ENCODE measurements at places on chromosomes 2 and 18.

DNA sequence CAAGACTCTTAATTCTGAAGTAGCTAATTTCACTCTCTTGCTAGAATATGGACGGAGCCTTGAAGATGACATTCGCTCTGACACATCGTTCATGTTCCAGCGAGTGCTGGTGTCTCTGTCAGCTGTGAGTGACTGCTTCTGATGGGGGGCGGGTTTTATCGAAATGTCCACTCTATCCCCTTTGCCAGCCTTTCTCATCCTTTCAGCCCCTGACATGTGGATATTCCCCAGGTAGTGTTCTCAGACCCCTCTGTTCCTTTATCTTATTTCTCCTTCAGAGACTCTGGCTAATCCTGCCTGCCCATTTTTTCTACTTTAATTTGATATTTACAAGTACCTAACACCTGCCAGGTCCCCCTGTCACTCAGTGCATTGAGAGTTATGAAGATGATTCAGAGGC, 18.9 kb upstream of the GMCL1 start:
- DNase-seq, result no peak

- peak; percentile 95 for DNase-seq
These were observed at the start of gene TMSB10 for GRCh38 chr2:84905181-84906107. TMSB10 (plus strand) TSS chr2:84905656.

DNA sequence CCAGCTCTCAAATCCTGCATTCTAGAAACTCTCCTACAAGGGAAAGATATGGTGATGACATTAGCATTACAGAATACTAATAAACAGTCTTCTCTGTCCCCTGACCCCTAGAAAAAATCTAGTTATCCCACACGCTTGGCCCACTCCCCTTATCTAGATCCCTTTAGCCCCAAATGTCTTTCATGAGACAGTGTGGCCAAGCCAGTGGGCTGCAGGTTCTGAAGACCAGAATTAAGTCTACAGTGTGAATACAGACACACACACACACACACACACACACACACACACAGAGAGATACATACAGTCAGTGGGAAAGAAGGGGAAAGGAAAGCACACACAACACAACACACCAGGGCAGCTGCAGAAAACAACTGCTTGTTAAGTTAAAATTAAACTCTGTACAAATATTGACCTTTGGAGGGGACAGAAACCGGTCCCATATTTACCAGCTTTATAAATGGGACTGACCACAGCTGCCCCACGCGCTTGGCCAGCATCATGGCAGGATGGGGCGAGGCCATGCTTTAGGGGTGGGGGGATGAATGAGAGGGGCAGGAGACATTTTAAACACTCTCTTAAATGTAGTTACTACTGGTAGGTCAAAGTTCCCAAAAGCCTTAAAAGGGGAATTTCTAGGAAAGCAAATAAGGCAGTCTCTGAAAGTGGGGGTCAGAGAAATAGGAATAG, 49.1 kb downstream of the NHEJ1 start:
- no peak for DNase-seq

GRCh38 chr2:54570925-54571694, 115.0 kb downstream of the SPTBN1 start:
- DNase-seq, result peak; percentile 78

- DNase-seq, result no peak
These were observed 59.1 kb upstream of the SLC14A2 start for GRCh38 chr18:45556222-45556621.

DNA sequence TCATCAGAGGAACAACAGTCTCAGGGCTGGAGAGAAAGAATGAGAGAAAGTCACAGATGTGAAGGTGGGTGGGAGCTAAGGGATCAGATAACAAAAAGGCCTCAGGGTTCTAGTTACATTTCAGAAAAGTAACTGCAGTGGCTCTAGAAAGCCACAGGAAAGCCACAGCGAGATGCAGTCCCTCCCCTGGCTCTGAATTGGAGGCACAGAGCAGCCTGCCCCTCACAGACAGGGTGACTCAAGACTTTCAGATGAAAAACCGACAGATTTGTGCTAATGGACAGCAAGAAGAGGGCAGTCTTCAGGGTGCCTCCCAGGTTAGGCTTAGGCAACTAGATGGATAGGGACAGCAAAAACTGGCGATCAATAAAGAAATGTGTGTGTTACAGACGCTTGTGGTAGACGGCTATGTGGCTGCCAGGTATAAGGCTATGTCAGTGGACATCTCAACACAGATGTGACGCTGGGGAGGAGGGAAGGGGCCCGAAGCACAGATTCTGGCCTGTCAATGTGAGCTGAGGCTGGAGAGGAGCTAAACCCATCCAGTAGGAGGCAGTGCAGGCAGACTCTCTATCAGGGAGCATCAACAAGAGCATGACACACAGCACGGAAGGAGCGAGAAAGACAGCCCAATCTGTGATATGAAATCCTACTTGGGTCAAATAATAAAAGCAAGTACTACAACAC, 26.2 kb downstream of the UNC50 start:
- peak; percentile 79 for DNase-seq

DNA sequence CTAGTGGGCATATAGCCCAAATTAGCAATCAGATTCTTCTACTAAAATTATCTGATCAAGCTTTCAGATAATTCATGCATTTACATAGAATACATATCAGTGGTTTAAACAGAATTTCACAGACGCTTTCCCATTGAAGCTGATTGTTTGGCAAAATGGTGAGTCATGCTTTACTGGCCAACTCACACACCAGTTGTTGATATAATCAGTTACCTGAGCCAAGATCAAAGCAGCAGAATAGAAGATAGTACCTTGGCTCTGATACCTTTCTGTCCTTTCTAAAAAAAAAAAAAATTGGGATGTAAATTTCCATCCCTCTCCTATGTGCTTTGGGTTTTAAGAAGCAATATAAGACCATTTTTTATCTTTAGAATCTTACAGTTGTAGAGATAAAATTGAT, 178.0 kb downstream of the MCFD2 start:
- DNase-seq, result no peak

- peak; percentile 72 for DNase-seq
These were observed 13.7 kb upstream of the TET3 start for GRCh38 chr2:73970850-73971471.

DNA sequence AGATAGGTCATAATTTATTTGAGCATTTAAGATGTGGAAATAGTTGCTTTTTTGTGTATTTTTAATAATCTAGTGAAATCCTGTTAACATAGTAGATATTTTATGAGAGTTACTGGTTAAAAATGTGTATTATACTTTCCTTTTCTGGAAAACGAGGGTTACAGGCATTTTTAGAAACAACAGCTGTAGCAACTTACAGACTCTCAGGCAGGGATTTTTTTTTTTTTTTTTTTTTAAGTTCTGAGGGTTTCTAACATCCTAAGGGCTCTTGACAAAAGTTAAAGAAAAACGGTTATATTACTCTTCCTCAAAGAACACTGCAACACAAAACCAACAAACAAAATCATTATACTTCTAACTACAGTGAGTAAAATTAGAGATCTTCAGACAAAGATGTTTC, 205.9 kb downstream of the ACKR3 start:
- no peak for DNase-seq

DNA sequence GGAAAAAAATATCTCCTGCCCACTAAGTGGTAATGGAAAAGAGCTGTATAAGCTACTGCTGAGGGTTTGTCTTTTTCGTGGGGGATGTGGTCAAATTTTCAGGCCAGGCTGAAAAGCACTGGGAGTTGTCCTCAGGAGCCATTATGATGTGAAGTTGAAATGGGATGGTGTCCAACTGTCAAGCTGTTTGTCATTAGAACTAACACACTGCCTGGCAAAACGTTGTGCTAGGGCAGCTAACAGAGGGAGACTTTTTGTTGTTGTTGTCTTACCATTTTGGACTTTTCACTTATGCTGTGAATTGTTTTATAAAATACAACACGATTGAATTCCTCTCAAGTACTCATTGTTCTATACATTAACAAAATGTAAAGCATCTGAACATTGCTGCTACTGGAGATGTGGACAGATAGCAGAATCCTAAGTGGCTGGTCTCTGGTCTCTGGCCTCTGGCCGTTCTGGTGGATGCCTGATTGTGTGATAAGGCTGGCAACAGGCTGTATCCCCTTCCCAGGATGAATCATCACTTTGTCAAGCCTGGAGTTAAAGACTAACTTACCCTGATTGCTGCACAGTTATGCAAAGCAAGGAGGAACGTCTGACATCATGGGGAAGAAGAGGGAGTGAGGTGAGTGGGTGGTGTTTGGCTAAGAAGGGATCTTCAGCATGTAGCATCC, 2.3 kb downstream of the MYO1B start:
- DNase-seq, result no peak

DNA sequence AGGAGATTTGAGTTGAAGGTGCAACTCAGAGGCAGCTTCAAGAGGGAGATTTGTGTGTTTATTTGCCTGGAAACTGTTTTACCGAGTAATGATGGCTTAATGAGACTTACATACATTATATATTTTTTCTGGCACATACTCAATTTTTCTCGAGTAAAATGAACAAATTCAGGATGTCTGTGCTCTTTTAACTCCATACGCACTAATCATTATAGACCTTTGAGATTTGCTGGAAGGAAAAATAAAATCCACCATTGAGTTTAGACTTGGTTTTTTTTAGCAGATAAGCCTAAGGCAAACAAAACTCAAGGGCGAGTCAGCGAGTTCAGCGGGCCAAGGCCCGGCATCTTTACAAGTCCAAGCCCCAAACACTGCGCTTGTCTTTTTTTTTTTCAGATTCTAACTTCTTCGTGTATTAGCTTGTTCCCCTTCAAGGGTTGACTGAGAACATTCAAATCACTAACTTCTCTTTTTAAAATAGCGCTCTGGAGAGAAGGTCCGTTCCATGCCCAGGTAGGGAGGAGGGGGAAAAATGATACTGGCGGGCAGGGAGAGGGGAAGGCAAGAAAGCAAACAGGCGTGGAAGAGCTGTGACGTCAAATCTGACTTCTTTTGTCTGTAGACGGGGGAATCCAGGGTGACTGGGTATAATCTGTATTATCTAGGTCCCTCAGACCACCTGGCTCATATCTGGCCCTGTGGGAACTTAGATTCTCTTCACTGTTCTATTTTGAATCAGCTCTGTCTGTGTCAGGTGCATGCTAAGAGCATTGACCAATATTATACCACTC, 72.7 kb upstream of the MAP3K20 start:
- no peak for DNase-seq

- peak; percentile 82 for DNase-seq
These were observed 115.1 kb downstream of the EML6 start for GRCh38 chr2:54838585-54839035.

DNA sequence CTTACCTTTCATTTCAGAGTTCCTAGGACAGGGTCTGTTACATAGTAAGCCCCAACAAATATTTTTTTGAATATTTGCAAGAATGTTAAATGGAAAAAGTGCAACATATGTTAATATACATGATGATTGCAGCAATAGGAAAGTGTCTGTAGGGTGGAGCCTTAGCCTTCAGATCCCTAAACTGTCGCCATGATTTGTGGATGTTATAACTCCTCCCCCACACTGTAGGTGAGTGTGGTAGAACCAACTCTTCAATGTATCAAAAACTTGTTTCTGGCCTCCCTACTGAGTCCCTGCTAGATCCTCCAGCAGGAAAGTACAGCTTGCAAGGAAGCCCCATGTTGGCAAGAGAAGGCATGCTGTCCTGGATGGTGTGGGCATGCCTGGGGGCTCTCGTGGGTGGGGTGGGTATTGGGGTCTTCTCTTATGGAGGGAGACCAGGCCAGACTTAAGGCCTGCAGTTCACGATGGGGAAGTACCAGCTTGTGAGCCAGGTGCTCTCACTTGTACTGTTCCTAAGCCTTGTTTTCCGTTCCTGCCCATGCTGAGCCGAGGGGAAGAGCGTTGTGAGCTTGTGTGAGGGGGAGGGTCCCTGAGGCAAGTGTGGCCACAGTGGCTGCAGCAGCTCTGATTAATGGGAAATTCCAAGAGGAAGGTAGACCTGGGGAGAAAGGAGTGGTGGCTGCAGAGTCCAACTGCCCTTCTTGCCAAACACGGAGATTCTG, 11.4 kb downstream of the FHOD3 start:
- DNase-seq, result no peak

GRCh38 chr2:54492335-54492734, 36.2 kb downstream of the SPTBN1 start:
- DNase-seq, result no peak

GRCh38 chr2:106886916-106887758, 1.2 kb upstream of the ST6GAL2 start:
- no peak for DNase-seq

- no peak for DNase-seq
These were observed 6.3 kb upstream of the SPP2 start for GRCh38 chr2:234044157-234044556.

- DNase-seq, result no peak
These were observed 80.4 kb upstream of the RND3 start for GRCh38 chr2:150567771-150568301.

GRCh38 chr2:1891971-1892486, 147.7 kb upstream of the PXDN start:
- DNase-seq, result no peak

DNA sequence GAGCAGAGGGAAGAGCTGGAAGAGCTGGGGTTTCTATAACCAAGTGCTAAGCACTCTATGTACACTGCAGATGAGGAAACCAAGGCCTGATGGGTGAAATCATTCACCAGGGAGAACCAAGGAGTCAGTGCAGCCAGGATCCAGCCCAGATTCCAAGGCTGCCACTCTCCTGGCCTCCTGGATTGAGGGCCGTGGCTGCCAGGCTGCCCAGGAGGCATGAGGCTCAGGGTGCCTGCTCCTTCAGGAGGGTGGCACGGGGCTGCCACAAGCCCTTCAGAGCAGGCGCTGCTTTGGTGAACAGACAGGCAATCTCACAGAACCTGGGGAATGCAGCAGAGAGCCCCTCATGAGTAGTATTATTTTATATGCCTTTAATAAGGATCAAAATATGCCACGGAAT, 293.7 kb upstream of the HDAC4 start:
- DNase-seq, result no peak

- no peak for DNase-seq
These were observed 25.9 kb upstream of the GPR45 start for GRCh38 chr2:105215586-105216192.

DNA sequence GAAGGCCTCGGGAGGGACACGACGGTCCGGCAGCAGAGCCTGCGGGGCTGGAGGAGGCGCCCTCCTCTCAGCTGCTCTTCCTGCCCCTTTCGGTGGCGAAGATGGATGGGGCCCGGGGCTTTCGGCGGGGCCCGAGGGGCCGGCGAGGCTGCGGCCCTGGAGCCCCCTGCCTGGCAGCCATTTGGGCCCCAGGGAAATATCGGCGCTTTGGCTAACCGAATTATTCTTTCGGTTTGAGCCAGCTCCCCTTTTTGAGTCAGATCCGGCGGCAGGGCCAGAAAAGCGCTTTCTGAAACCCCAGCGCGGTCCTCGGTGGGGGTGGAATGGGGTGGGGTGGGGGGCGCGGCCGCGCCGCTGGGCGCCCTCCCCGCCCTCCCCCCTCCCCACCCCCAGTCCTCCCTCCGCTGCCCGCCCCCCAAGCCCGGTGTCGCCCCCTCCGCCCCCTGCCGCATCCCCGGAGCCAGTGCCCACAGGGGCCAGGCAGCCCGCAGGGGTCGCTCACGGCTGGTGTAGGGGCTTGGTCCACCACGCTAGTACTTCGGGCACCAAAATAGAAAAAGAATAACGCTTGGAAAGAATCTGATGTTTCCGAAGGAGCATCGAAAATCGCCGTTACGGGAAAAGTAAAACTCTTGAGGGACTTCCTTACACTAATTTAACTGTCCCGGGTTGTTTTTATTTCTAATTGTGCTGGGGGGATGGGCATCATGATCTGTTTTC, 9.1 kb upstream of the ARID5A start:
- peak; percentile 86 for DNase-seq

All from activated CD8-positive, alpha-beta memory T cell treated with anti-CD3 and anti-CD28 coated beads for 24 hours (primary cell).